Stimulated activated CD4-positive, alpha-beta T cell treated with anti-CD3 and anti-CD28 coated beads, Interleukin-4, amount 100 ng/mL, for 1 hour (primary cell): ENCODE measurements at places on chromosomes 7 and 10.

DNA sequence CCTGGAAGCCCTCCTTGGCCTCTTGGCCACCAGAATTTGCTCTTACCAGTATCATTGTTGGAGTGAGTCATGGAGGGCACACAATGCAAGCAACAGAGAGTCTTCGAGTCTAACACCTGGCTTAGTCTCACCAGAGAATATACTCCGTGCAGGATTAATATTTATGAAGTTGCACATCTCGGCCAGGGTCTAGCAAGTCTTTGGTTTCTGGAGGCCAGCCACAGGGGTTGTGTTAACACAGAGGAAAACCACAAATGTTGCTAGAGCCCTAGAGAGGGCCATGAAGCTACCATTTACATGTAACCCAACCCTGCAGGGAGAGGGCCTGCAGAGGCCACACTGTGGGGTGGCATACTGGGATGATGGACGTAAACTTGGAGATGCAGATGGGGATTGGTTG lies 71.8 kb downstream of the MTPN start:
- DNase-seq: no peak

GRCh38 chr10:48993627-48994026 lies 54.0 kb upstream of the LRRC18 start:
- DNase-seq: no peak

GRCh38 chr10:4982764-4983226 lies 19.6 kb downstream of the AKR1C1 start:
- no peak for DNase-seq

DNA sequence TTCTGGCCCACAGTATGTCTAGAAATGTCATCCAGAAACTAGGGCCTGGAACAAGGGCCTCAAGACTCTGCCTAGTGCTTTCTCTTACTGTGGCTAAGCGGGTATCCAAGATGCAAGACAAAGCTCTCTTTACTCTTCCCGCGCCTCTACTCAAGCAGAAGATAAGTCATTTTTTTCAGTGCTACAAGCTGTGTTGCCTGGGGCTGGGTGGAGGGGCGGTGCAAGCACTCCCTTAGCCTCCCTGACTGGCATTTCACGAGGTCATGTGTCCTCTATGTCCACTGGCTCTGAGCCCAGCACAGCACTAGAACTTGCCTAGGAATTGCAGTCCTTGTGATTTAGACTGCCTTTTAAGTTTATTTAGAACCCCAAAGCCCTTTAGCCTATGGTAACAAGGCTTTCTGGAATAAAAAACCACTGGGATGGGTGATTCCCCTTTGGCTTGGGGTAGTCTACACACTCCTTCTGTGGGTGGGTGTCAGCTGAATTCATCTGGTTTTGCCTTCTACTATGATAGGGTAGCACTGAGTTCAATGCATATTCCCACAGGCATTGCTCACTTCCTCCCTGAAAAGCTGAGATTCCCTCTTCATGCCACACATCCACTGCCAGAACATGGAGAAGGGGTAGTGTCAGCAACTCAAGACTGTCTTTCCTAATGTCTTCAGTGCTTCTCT lies 371.8 kb upstream of the KCND2 start:
- DNase-seq: no peak

DNA sequence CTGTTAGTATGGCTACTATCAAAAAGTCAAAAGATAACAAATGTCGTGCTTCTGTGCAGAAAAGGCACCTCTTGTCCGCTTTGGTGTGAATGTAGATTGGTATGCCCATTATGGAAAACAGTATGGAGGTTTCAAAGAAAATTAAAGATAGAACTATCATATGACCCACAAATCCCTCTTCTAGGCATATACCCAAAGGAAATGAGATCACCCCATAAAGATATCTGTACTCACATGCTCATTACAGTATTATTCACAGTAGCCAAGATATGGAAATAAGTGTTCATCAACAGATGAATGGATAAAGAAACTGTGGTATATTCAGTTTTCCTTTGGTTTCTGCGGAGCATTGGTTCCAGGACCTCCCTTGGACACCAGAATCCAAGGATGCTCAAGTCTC lies 180.5 kb upstream of the PPP1R3A start:
- DNase-seq: no peak

- DNase-seq: no peak
Measured at GRCh38 chr10:26528715-26529393, 90.7 kb downstream of the APBB1IP start.

DNA sequence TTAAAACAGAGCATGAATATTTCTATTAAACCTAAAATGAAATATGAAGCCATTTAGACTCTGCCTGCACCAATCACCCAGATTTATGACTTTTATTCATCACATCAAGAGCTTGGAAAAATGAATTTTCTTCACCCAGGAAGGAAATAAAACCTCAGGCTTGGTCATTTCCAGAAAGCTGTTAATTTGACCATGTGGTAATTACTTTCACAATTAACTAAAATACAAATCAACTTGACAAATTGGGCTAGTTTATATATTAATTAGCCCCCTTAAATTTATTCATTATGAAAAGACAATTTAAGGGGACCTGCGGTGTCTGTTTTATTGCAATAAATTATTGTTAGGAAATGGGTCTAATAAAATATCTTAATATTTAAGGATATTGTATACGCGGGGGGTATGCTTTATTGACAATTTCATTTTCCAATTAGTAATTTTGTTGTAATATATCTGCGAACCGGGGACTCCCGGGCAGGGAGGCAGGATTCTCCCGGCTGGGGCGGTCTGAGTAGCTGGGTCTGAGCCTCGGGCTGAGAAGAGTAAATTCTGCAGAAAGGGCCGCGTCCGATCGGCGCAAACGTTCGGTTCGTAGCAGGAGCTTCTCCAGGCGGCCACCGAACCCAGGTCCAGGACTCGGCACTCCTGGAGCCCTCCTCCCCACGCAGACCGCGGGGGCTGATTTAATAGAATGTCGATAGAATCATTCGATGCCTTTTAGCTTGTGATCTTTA lies 9.4 kb upstream of the MNX1 start:
- DNase-seq: no peak

GRCh38 chr7:24456526-24457218 lies 116.6 kb upstream of the PALS2 start:
- DNase-seq: no peak

DNA sequence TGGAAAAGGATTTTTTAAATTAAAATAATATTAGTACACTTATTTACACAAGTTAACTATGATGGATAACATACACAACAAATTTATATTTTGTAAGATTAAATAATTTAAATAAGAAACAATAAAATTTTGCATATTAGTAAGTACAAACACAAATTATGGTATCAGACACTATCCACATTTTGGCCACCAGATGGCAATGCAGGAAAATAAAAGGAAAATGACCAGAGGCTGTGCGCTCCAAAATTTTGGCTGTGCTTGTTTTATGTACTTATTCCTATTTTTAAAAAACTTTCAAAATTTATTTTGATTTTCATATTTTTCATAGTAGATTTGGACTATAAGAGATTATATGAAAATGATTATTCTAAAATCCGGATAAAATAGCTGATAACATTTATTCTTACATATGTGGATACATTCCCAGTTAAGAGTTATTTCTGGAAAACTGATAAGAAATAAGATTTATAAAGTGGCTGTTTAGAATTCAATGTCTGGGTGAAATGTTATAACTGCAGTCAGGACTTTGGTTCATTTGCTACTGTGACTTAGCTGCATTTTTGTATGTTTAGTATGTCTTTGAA lies 274.7 kb upstream of the HGF start:
- no peak for DNase-seq

GRCh38 chr7:50595491-50596102 lies 30.4 kb upstream of the DDC start:
- DNase-seq: no peak

DNA sequence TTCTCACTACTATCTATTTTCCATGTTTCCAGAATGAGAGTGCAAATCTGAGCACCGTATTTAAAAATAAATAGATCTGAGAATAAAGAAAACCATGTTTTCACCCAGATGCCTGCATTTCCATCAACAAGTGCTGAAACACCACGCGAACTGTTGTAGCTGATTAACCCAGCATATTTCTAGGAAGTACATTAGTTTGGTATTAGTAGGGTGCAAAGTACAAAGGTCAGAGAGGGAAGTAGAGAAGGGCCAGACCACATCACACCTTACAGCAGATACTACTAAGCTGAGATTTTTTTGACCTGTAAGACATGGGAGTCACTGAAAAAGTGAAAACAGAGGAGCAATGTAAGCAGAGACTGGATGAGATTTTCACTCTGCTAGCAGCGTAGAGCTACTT lies 181.3 kb downstream of the IMMP2L start:
- no peak for DNase-seq

DNA sequence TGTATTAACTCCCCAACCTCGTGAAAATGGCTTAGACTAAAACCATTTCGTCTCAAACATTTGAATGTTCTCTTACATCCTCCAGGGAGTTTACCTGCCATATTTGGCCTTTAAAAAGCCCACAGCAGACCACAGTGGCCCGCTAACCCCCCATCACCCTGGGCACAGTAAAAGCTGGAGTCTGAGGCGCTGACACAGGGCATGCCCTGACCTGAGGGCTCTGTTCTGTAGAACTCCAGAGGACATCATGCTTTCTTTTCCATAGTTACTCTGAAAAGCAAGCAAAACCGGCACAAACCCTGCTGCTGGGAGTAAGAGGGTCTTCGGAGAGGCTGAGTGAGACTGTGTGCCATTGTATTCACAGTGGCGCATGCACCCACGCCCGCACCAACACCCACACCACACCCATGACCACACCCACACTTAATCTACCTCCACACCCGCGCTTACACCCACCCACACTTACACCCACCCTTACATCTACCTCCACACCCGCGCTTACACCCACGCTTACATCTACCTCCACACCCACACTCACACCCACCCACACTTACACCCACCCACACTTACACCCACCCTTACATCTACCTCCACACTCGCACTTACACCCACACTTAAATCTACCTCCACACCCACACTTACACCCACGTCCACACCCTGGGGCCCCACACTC lies 32.1 kb downstream of the LRRC27 start:
- no peak for DNase-seq

GRCh38 chr10:7107285-7107684 lies 303.5 kb downstream of the SFMBT2 start:
- DNase-seq: no peak

DNA sequence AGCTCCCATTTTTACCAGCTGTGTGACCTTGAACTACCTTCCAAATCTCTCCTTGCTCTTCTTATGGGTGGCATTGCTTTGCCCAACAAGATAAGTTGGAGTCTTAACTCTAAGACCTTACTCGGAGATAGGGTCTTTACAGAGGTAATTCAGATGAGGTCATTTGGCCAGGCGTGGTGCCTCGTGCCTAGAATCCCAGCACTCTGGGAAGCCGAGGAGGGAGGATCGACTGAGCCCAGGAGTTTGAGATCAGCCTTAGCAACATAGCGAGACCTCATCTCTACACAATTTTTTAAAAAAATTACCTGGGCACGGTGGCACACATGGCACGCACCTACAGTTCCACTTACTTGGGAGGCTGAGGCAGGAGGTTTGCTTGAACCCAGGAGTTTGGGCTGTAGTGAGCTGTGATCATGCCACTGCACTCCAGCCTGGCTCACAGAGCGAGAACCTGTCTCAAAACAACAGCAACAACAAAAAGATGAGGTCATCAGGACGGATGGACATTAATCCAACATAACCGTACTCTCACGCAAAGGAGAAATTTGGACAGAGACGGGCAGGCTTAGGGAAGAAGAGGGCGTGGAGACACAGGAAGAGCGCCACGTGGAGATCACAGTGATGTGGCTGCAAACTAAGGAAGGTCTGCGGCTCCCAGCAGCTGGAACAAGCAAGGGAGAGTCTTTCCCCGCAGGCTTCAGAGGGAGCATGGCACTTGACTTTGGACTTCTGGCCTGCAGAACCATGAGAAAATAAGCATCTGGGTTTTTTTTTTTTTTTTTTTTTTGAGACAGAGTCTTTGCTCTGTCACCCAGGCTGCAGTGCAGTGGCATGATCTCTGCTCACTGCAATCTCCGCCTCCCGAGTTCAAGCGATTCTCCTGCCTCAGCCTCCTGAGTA lies 122.3 kb upstream of the CARD11 start:
- DNase-seq: no peak

GRCh38 chr7:86947929-86948328 lies 111.5 kb downstream of the ELAPOR2 start:
- DNase-seq: no peak

DNA sequence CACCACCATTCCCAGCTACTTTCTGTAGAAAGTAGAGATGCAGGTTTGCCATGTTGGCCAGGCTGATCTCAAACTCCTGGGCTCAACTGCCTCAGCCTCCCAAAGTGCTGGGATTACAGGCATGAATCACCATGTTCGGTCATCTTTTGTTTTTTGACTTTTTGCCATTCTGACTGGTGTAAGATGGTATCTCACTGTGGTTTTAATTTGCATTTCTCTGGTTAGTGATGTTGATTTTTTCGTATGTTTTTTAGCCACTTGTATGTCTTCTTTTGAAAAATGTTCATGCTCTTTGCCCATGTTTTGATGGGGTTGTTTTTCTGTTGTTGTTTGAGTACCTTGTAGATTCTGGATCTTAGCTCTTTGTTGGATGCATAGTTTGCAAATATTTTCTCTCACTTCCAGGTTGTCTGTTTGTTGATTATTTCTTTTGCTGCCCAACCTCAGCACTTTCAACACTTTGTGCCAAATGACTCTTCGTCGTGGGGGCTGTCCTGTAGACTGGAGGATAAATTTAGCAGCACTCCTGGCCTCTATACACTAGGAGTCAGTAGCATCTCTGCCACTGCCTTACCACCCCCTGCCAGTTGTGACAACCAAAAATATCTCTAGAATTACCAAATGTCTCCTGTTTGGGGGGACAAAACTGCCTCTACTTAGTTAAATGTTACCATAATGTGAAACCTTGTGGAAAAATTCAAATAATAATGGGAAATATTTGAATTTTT lies 6.5 kb upstream of the CPED1 start:
- no peak for DNase-seq

DNA sequence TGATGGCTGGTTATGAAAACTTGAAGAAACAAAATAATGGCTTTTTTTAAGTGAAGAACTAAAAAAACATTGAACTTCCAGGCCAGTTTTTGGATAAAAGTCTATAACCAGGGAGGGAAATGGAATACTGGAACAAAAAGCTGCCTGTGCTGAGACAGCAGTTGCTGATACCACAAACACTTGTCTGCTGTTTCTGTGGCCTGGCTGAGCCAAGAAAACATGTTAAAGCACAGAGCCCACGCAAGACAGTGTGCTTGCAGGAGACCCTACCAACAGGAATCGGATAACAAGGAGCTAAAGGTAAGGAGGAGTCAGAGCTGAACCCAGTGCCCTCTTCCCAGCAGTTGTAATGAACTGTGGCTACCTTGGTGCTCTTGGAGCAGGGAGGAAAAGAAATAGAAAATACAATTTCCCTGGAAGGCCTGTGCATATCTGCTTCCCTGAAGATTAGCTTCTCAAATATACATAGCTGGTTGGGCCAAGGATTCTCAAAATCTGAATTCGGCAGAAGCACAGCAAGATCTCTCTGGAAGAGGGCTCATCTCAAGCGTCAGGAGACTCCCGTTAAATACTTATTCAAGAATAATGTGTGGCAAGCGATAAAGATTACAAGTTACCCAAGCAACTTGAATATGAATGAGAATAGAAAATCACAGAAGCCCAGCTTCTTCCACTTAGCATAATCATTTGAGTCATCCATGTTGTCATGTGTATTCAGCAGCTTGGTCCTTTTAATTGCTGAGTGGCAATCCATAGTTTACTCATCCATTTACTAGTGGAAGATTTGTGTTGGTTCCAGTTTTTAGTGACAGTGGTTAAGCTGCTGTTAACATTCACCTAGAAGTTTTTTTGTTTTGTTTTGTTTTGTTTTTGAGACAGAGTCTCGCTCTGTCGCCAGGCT lies 87.6 kb downstream of the NOD1 start:
- DNase-seq: no peak

GRCh38 chr7:41835976-41836530 lies 133.2 kb upstream of the INHBA start:
- DNase-seq: no peak

GRCh38 chr7:130903358-130903974 lies 169.5 kb upstream of the KLF14 start:
- no peak for DNase-seq
